ENCODE measurements at places on chromosomes 7 and 10.

DNA sequence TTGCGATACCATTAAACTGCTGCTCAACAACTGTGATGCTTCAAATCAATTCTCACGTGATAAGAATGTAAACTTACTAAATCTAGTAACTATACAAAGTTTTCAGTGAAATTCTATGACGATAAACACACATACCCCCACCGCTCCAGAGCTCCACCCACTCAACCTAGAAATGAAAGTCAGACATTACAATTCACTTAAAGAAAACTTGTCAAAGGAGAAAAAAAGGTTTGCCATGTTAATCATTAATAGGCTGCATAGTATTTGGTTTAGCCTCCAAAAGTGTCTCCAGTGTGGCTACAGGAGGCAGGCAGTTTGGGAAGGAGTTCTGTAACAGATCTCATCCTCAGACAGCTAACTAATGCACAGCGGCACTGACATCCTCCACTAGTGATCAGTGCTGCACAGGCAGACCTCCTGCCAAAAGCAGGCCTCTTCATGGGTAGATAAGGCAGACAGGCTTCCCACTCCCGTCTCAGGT, 3.1 kb downstream of the HERPUD2 start:
- no peaks in the 10 kb centered on the region for H3K36me3 ChIP-seq
- H3K27ac ChIP-seq = no peak overlapping the region
- no peak for DNase-seq

- no peak for DNase-seq
- H3K36me3 ChIP-seq = no peaks in the 10 kb centered on the region
- H3K4me1 ChIP-seq = peaks cover 21% of the 10 kb centered on the region
- no peaks in the 10 kb centered on the region for H3K27me3 ChIP-seq
- no peak overlapping the region for H3K4me3 ChIP-seq
- peak overlapping the region; percentile 41 for H3K27ac ChIP-seq
Measured at GRCh38 chr10:124341768-124342135, 77.0 kb downstream of the OAT start.

DNA sequence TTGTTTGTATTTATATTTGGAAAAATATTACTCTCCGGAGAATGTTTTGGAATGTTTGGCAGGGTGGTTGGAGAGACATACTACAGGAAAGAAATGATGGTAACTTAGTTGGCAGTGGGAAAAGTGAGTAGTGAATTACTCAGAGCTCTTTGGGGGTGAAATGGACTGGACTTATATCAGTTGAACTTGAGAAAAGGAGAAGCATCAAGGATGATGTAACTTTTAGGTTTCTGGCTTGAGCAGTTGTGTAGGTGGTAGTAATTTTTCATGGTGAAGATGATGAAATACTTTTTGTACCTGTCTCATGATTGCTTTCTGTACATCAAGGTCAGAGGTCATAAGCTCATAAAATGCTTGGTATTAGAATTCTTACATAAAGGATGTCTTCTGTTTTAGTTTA, 617.2 kb downstream of the AUTS2 start:
- no peaks in the 10 kb centered on the region for H3K4me1 ChIP-seq
- no peak overlapping the region for H3K4me3 ChIP-seq
- H3K36me3 ChIP-seq = no peaks in the 10 kb centered on the region
- H3K27ac ChIP-seq = no peak overlapping the region
- no peaks in the 10 kb centered on the region for H3K27me3 ChIP-seq

GRCh38 chr10:59678884-59679301, 30.8 kb downstream of the SLC16A9 start:
- no peaks in the 10 kb centered on the region for H3K27me3 ChIP-seq
- no peak overlapping the region for H3K27ac ChIP-seq
- H3K36me3 ChIP-seq = no peaks in the 10 kb centered on the region
- peaks cover 8% of the 10 kb centered on the region for H3K4me1 ChIP-seq

DNA sequence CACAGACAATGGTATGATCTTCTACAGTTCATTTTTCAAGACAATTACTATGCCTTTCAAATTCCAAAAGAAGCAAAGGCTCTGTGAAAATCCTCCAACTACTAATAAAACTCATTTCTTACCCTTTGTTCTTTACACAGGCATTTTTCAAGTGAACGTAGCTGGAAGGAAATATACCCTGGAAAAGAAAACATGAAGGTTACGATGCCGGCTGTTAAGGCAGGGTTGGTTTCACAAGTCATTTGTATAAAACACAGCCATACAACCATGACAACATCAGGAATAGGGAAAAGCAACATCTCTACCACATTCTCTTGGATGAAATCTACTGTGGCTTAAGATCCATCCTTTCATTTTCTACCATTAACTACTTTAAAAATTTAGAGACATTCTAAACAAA, 207.9 kb downstream of the DOCK4 start:
- no peaks in the 10 kb centered on the region for H3K36me3 ChIP-seq
- H3K27ac ChIP-seq = no peak overlapping the region
